HT1080 (cell line): ENCODE measurements at places on chromosomes 3 and 15.
A peak's percentile ranks its signal among the peaks of the same experiment; 100 is the strongest.

- no peak for DNase-seq
Observed at GRCh38 chr3:60144071-60144470, 1094.2 kb upstream of the CFAP20DC start.

- DNase-seq: no peak
Observed at GRCh38 chr3:13065727-13066126, 7.5 kb downstream of the IQSEC1 start.

DNA sequence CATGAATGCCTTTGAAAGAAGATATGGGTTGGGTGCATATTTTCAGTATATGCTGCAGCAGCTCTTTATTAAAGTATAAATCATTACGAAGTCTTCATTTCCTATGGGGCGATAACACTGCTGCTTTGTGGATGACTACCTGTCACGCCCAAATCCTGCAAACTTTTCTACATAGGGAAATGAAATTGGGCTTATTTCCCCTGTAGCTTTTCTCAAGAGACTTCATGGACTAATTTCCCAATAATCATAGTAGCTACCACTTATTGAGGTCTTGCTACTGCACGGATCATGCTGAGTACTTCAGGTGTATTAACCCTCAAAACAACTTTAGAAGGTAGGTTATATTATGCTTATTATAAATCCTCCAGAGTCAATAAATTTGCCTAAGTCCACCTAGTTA lies 8.0 kb downstream of the TGFBR2 start:
- DNase-seq: no peak

DNA sequence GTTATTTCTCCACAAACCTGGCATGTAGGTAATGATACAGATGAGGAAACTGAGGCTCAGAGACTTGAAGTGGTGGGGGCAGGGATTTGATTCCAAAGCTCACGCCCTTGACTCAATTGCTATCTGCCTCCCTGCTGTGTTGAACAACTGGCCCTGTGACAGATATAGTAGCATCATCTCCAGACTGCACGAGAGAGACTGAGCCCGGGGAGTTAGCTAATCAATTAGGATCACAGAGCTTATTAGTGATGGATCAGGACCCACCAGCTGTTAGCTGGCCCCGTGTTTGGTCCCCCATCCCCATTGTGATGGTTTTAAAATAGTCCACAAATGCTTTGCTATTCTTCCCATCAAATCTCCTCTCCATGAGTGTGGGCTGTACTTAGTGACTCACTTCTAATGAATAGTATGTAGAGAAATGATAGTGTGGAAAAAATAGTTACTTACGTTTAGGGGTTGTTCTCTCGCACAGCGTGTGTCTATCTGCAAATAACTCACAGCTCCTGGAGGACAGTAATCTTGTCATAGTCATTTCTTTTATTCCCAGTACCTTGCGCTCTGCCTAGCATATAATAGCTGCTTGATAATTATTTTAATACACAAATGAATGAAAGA lies 74.4 kb upstream of the KLF13 start:
- no peak for DNase-seq

GRCh38 chr3:4898454-4899313 lies 80.6 kb upstream of the BHLHE40 start:
- DNase-seq: peak; percentile 30

GRCh38 chr3:186192823-186193222 lies 83.9 kb upstream of the ETV5 start:
- DNase-seq: no peak

- DNase-seq: peak; percentile 13
Observed at GRCh38 chr3:118380576-118380975, 654.1 kb downstream of the IGSF11 start.

GRCh38 chr3:16145176-16145575 lies 29.3 kb upstream of the GALNT15 start:
- DNase-seq: no peak

DNA sequence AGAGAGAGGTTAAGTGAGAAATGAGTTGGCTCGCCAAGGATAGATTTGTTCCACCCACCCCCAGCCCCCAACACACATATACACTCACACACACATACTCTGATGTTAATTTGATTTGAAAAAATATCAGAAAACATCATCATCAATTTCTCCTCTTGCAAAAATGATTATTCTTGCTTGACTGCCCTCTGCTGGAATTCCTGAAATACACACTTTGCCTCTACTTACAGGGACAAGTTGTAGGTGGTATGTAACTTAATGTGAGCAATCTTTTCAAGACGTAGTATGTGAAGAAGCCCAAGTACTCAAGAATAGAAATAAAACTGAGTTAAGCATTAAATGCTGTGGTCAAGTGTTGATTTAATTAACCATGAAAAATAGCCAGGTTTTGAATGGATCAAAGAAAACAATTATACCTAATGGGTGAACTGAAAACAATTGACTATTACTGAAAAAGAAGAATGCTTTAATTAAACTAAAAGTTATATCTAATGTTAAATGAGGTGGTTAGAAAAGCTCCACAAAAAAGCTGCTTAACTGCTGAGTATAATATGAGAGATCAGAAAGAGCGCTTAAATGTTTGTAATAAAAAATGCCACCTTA lies 46.6 kb upstream of the MDFIC2 start:
- peak; percentile 23 for DNase-seq

DNA sequence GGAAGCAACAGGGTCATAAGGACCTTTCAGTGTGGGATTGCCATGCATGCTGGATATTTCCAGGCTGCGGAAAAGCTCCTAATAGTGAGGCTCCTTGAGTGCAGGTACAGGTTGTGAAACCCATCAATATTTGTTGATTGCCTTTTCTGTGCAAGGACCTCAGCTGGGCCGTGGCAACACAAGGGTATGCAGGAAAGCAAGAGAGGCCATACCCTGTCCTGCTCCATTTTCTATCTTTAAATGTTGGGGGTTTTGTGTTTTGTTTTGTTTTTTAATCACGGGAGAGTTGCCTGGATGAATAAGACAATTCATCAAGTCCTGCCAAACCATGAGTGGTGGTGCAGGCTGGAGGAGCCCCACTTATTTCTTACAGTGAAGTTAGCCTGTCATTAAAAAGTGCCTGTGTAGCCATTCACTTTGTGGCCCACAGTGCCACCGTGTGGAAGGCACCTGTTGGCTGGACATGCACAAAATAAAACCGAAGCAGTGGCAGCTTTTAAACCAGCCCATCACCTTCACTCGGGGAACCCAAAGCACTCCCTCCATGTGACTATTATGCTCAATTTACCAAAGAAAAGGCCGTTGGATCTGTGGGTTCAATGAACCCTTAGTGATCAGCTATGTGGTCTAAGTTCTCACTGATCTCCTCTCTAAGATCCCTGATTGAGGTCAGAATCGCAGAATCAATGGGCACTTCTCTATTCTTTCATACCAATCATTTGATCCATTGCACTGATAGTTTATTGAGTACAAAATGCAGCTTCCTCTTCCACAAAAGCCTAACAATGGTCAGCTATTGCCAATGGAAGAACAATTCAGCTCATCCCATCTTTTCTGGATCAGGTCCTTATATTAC lies 42.2 kb downstream of the CLDN18 start:
- DNase-seq: peak; percentile 72

- no peak for DNase-seq
Observed at GRCh38 chr3:43959498-43960447, 269.0 kb downstream of the ABHD5 start.

DNA sequence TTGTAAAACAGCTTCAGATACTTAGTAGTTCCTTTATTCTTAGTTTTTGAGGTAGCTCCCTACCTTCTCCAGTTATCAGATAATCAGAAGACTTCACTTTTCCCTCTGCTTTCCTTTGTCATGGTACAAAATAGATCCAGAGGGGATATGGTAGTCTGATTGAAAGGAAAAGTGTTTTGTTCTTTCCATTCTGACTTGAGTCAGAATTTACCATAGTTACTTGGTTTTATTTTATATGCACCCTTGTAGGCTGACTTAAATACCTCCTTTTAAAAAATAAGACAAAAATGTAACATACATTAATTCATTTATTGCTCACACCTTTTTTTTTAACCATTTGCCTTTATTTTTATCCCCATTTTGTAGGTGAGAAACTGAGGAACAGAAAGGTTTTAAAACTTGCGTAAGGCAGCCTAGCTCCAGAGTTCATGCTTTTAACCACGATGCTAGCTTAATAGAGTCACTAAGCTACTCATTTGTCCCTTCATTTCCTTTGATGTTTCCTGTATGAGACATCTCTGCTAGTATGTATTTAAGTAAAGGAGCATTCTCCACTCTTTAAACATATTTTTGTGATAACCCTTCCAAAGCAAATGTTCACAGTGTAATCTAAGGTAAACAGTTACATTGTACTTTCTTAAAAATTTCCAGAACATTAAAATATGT lies 187.5 kb downstream of the KLHL25 start:
- DNase-seq: peak; percentile 63

GRCh38 chr3:119418641-119419040 lies 44.8 kb downstream of the TMEM39A start:
- peak; percentile 54 for DNase-seq

DNA sequence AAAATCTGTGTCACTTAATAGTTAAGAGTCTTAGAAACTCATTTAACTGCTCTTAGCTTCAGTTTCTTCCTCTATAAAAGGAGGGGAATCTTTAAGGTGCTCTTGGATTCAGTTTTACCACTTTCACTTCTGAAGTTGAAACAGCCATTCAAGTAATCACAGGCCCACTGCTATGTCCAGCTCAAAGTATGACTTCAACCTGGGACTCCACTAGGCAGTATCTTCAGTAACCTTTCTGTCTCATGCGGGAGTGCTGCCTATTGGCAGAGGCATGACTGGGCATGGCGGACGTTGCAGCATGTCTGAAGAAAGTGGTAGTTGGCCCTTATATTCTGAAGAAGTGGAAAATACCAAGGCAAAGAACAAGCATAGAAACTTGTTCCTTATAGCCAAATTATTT lies 92.3 kb downstream of the DHX30 start:
- no peak for DNase-seq

GRCh38 chr3:160135851-160136250 lies 89.4 kb upstream of the C3orf80 start:
- DNase-seq: no peak

- no peak for DNase-seq
Observed at GRCh38 chr3:141933421-141934300, 57.2 kb downstream of the ATP1B3 start.

DNA sequence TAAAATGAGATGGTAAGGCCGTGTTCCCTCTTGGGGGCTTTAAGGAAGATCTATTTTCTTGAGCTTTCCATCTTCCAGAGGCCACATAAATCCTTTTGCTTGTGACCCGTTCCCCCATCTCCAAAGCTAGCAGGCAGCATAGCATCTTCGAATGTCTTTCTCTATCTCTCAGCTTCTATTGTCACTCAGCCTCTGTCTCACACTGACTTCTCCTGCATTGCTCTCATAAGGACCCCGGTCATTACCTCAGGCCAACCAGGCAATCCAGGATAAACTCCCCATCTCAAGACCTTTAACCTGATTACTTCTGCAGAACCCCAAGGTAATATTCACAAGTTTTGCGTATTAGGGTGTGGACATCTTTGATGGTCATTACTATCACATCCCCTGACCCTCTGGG lies 250.3 kb upstream of the SOX2 start:
- DNase-seq: no peak

GRCh38 chr3:35524856-35525255 lies 114.5 kb upstream of the ARPP21 start:
- DNase-seq: no peak

- DNase-seq: no peak
Observed at GRCh38 chr3:71469138-71469435, 114.4 kb downstream of the FOXP1 start.

DNA sequence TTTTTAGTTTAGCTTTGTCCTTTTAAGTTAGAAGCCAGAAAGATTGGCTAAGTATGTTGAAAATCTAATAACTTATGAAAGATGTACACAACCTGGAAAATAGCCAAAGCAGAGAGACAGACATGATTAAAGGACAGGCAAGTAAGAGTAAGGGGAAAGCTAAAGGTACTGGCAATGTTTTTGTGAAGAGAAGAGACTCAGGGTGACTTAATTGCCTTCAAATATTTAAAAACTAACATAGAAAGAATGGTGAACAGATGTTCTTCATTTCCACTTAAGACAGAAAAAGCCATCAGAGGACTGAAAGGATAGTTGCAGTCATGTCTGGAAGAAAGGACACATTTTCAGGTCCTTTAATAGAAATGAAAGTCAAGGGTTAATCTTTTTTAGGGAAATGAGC lies 68.8 kb downstream of the ZNF385D start:
- no peak for DNase-seq

DNA sequence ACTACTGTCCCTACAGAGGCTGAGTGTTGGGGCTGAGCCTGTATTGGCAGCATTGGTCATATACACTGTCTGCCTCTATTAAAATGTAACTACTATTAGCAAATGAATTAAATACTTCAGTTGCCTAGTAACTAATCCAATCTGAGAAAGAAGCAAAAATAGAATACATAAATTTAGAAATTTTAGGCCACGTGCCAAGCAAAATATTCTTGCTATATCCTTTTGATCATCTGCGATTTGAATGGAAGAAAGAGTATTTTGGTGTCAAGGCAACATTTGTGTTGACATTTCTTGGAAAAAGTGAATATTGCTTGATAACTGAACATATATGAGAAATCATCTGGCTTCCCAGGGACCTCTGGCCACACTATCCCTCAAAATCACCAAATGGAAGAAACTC lies 148.2 kb upstream of the TOPAZ1 start:
- DNase-seq: no peak

DNA sequence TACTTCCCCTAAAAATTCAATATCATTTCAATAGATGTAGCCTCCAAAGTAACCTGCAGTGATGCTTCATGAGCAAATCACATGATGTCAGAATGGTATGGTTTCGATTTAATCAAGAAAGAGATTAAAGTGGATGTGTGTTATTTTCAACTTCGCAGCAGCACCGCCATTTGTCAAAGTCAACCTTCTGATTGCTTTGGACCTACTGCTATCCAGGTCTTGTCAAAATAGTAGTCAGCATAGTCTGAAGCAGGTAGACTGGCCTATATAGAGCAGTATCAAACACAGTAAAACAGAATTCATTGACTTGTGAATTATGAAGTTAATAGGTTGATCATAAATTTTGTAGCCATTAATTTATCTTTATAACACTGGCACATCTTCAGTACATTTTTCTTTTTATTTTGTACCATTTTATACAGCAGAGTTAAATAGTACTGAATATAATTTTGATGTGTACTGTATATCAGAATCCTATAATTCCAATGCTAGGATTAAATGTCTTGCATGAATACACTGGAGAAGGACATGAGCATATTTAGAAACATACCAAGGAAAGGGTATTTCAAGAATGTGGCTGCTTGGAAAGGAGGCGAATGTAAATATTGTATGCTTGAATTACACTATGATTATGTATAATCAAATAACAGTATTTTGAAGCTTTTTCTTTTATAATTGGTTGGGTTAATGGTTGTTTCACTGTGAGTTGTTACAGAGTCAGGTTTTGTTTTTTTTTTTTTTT lies 79.6 kb downstream of the CDIN1 start:
- no peak for DNase-seq

- DNase-seq: no peak
Observed at GRCh38 chr3:123584284-123584987, 417 bp downstream of the HACD2 start.

GRCh38 chr3:178263236-178263916 lies 272.9 kb upstream of the KCNMB2 start:
- DNase-seq: no peak

- no peak for DNase-seq
Observed at GRCh38 chr15:89991312-89991711, 9.8 kb upstream of the ZNF710 start.
